Activated CD8-positive, alpha-beta memory T cell treated with anti-CD3 and anti-CD28 coated beads, Interleukin-2, amount 50 U/mL, for 4 hours (primary cell): ENCODE measurements at places on chromosomes 3 and 15.

- DNase-seq = peak; percentile 87
These were observed at the start of gene STIMATE for GRCh38 chr3:52897130-52898122. Gene STIMATE, minus strand, starts transcription at chr3:52897548. Its CDS starts 98 bp downstream, at chr3:52897450.

- DNase-seq = no peak
These were observed 372.0 kb upstream of the ATP10A start for GRCh38 chr15:26234976-26235767.

DNA sequence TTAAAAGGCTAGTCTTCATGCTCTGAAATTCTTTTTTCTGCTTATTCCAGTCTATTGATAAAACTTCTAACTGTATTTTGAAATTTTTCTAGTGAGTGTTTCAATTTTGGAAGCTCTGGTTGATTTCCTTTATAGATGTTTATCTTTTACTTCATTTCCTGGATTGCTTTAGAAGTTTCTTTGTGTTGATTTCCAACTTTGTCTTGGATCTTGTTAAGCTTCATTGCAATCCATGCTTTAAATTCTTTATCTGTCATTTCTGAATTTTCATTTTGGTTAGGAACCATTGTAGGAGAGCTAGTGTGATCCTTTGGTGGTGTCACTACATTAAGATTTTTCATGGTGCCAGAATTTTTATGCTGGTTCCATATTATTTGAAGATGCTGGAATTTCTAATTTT is 105.2 kb upstream of the DCBLD2 start:
- DNase-seq = no peak

DNA sequence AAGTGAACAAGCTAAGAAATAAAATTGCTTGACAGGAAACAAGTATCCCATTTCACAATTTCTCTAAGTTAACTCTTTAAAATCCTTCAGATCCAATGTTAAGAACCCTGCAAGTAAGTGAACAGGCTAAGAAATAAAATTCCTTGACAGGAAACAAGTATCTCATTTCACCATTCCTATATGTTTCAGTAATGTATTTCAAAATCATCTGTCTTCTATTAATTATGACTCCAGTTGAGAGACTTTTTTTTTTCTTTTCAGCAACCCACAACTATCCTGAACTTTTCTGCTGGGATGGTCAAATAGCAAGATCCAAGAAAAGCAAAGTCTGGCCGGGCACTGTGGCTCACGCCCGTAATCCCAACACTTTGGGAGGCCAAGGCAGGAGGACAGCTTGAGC is 2.4 kb upstream of the SLC12A6 start:
- DNase-seq = no peak

GRCh38 chr3:24355806-24356205 is 138.8 kb downstream of the THRB start:
- DNase-seq = no peak

DNA sequence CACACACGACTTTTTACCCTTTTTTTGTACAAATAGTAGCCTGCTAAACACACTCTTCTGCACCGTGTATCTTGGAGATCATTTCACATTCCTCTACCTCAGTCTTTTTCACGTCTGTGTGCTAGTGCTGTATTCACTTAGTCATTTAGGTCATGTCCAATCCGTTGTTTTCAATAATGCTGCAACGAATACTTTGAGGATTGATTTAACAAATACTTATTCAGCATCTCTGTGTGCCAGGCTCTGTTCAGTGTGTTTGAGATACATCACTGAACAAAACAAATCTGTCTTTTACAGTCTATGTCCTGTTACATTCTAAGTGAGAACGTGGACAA is 882 bp downstream of the JMJD7 start:
- no peak for DNase-seq

GRCh38 chr3:133881939-133882825 is 13.5 kb downstream of the RAB6B start:
- DNase-seq = no peak

GRCh38 chr15:87735522-87735921 is 521.0 kb downstream of the NTRK3 start:
- DNase-seq = no peak

DNA sequence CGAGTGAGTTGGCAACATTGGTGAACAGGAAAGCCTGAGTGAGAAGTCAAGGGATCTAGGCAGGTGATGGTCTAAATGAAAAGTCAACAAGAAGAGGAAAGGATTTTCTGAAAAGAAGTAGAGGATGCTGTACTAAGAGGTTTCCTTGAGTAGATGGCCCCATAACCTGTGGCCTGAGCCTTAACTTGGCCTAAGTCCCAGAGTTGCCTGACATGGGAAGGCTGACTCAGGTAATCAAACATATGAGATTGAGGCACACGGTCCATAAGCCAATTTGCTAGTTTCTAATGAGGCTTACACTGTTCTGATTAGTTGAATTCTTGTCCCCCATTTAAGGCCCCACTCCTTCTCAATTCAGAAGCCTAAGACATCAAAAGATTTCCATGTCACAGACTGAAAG is 262.5 kb upstream of the LMCD1 start:
- DNase-seq = no peak

- DNase-seq = no peak
These were observed 372.0 kb downstream of the GABRG3 start for GRCh38 chr15:27342991-27343390.

- no peak for DNase-seq
These were observed 169.0 kb downstream of the GHSR start for GRCh38 chr3:172279191-172279640.

- no peak for DNase-seq
These were observed 8.5 kb downstream of the HTR3D start for GRCh38 chr3:184040010-184040409.

GRCh38 chr3:23203708-23204330 is 692 bp downstream of the UBE2E2 start:
- peak; percentile 23 for DNase-seq

DNA sequence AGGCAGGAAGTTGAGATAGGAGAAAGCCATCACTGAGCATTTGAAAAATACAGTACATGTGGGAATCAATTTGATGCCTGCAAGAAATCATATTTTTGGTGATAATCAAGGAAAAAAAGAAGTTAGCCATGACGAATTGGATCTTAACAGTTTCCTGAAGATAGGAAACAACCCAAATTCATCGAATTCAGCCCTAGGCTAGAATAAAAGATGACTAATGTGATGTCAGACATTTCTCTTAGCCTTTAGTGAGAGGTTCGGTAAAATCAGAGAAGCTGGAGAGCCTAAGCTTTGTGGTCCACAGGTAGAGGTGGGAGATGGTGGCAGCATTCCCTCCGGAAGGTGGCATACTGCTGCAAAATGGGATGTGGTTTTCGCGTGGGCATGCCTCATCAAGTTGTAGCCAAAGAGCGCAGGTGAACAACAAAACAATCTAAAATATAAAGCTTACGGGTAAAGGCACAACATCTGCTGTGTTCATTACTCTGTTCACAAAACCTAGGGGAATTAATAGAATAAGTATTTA is 144.1 kb upstream of the ALCAM start:
- DNase-seq = no peak

- no peak for DNase-seq
These were observed 6.2 kb downstream of the FRMD4B start for GRCh38 chr3:69379661-69380060.

- DNase-seq = no peak
These were observed 19.7 kb downstream of the FAM107A start for GRCh38 chr3:58557491-58557890.

DNA sequence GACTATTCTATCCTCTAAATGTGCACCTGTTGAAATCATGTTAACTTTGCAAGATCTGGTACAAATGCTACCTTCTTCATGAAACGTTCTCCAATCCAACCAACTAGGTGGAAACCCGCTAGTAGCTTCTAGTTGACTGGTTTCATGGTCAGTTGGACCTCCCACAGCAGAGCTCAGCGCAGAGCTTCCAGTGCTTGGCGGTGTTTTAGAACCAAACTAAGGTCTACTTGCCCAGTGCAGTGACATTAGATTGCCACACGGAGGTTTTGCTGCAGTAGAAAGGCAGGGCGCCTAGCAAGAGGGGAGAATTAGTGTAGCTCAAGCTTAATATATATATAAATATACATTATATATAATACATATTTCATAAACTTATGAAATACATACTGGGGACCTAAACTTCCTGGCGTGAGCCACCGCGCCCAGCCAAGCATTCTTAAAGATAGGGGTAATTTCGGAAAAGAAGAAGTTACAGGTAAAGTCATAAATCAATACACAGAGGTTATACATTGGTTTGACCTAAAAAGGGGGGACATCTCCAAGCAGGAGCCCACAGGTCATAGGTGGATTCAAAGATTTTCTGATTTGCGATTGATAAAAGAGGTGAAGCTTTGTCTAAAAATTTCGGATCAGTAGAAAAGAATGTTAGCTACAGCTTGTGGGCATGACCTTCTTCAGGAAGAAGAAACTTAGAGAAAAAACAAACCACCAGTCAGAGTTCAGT is 2.1 kb upstream of the OXSR1 start:
- no peak for DNase-seq

DNA sequence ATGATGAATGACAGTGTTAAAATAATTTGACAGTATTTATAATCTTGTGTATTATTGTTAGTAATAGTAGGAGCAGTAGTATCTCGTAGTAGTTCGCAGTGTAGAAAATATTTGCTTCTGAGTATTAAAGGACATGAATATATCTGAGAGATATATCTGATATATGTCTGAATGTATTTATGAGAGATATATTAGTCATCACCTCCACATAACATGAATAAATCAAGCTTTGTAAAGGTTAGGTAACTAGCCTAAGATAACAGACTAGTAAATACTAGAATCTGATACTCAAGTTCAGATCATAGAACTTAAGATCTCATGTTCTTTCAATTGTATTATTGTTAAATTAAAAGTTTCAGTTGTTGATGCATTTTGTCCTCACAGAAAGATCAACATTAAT is 130.5 kb downstream of the UBE2E2 start:
- no peak for DNase-seq

- DNase-seq = no peak
These were observed 216.1 kb downstream of the NAALADL2 start for GRCh38 chr3:175075269-175075668.

DNA sequence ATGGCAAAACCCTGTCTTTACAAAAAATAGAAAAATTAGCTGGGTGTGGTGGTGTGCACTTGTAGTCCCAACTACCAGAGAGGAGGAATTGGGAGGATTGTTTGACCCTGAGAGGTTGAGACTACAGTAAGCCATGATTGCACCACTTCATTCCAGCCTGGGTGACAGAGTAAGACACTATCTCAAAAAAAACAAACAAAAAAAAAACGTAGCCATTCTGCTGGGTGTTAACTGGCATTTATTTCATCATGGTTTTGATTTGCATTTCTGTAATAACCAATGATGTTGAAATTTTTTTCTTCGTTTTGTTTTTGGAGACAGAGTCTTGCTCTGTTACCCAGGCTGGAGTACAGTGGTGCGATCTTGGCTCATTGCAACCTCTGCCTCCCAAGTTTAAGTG is 63.3 kb downstream of the RPLP1 start:
- DNase-seq = no peak

- DNase-seq = no peak
These were observed 15.7 kb downstream of the C3orf18 start for GRCh38 chr3:50551681-50552435.

- no peak for DNase-seq
These were observed 38.3 kb upstream of the BCL2L10 start for GRCh38 chr15:52150871-52151270.

DNA sequence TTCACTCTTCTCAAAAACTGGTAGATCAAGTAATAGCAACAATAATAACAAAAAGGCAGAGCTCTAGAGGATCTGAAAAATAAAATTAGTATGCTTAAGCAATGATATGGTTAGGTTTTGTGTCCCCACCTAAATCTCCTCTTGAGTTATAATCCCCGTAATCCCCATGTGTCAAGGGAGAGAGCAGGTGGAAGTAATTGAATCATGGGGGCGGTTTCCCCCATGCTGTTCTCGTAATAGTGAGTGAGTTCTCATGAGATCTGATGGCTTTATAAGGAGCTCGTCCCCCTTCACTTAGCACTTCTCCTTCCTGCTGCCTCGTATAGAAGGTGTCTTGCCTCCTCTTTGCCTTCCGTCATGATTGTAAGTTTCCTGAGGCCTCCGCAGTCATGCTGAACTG is 60.2 kb upstream of the ABHD2 start:
- no peak for DNase-seq

DNA sequence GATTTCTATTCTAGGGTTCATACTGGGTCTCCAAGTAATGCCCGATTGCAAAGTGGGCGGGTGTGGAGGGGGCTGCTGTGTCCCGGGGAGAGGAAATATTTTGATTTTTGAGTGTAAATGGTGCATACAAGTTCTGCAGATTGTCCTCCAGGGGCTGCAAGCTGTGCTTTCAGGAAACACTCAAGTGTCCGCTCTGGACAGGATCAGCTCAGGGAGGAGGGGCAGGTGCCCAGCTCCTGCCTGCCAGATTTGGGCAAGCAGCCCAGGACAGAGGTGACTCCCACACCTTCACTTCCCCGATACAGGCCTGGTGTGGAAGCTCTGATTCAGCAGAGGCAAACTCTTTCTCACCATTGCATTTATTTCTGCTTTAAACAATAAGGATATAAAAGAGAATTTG is 142.7 kb downstream of the ALDH1A2 start:
- no peak for DNase-seq

DNA sequence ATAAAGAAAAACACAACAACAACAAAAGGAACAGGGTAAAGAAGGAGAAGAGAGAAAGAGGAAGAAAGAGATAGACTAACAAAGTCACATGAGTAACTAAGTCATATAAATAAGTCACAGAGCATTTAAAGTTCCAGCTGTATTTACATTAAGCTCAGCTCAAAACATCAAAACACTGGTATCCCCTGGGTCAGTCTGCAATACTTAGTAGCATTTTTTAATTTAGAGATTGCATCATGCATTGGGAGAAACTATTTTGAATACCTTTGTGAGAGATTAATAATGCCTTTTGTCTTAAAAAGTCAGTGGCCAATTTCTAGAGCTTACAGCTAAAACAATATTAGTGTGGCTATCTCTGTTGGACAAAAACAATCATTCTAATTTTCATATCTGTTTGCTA is 78.4 kb downstream of the NEK10 start:
- DNase-seq = no peak

DNA sequence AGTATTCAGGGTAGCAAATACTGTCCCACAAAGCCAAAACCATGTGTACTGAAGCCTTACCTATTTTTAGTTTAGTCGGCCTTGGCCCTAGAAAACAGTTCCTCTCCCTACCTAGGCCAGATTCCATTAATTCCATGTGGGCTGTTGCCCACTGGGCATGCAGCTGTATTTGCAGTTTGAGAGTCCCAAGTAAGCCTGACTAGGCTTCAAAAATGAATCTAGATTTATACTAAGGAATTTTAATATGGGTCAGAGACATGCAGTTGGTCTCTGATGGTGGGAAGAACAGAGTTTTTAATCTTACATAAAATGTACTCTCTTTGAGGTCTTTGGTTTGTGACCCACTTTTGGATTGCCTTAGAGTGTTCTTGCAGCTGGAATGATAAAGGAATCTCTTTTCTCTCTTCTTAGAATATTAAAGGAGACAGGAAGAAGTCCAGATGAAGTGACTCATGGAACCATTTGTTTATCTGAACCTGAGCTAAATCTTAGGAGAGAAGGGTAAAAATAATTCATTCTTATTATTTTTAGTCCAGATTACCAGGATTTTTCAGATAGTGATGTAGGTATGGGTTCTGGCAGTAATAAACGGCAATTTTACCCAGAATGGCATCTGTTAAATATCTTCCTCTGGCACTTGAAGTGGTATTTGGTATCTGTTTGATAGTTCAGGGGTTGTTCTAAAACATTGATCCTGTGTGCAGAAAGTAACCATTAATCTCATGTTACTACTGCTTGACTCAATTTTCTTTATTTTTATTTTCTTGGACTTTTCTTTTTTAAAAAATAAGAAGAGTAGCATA is 33.8 kb downstream of the GLCE start:
- DNase-seq = no peak
